Suppressor macrophage treated with lipopolysaccharide for 4 hours (primary cell): ENCODE measurements at places on chromosomes 6 and 20.

DNA sequence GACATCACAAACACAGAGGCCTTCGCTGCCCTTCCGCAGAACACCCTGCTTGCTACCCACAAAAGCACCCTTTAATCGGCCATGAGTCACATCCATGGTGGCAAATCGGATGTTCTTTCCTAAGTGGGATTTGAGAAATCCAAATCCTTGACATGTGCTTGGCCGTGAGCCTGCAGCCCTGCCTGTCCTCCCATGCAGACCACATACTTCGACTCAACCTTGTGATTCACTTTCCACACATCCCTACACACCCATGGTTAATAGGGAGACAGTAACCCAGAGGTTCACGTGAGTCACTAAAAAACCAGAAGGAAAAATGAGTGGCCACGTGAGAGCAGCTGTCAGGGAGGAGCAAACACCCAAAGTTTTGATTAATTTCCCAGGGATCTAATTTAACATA lies 19.4 kb downstream of the RAMACL start:
- DNase-seq: no peak

- DNase-seq: no peak
Observed at GRCh38 chr20:23118144-23118543, 32.0 kb upstream of the CD93 start.

DNA sequence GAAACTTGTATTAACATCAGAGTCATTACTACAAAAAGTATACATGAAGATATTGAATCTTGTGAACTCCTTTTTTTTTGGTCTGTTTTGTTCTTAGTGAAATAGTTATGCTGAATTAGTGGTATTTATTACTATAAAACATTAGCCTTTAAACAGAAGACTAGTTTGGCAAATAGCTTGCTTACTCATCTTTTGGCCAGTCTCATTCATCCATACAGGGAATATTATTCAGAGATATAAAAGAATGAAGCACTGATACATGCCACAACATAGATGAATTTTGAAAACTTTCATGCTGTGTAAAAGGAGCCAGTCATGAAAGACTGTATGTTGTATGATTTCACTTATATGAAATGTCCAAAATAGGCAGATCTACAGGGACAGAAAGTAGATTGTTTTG lies 205.9 kb downstream of the ZFAND3 start:
- no peak for DNase-seq

- DNase-seq: peak; percentile 78
Observed at GRCh38 chr20:5674176-5674660, 76.0 kb upstream of the SHLD1 start.

DNA sequence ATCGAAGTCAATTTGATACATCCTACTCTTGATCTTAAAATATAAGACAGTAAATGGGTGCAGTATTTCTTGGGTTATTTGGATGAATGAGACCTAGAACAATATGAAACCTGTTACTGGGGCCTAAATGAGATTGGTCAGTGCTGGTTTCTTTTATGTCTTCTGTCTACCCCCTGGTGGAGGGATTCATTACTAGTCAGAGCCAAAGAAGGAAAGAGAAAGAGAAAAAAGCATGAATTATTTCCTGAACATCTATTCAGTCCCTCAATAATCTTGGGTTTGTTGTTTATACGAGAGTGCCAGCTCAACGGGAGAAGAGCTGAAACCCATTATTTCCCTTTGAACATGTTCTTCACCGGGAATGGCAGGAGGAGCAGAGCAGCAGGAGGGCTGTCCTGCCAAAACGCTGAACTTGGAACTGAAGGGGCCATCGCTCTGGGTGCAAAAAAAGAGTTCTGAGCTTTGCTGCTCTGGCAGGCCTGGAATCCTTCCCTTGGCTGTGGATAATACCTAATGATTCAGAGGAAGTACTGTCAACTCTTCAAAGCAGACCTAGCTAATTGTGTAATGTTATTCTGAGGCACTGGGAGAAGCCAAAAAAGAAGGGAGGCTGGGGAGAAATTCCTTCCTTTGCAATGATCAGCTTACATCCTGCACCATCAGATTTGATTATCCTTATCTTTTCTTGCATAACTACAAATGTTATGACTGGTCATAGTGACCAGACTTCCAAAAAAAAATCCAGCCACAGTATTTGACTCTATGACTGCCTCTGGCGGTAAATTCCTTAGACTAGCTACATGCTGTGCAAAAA lies 72.0 kb downstream of the BLOC1S5 start:
- peak; percentile 26 for DNase-seq

GRCh38 chr20:48794816-48795457 lies 32.9 kb downstream of the PREX1 start:
- peak; percentile 52 for DNase-seq

DNA sequence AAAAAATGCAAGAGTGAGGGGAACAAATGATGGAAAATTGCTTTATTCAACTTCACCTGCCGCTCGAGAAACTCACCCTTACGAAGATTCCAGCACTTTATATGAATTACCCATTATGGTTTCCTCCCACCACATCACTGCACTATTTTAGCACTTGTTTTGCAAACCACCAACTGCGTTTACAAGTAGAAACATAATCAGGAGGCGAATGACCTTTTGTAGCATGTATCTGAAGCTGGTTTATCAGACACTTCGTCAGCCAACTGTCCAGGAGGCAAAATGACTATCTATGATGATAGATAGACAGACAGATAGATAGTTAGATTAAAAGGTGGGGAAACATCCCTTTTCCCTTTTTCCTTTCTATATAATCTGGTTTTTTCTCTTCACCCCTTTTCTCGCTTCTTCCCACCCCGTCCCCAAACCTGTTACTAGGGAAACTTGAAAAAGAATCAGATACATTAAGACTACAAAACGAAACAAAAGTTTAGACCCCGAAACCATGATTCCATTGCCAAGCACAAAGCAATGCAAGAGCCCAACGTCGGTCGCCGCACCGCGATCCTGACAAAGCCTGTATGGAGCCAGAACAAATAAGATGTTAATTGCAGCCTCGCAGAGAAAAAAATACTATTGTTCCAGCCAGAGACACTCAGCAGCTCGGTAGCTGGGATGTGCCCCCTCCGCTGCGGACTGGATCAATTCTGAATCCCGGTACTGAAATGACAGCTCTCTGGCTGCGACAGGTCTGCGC lies 933 bp upstream of the ADGRB3 start:
- DNase-seq: no peak

GRCh38 chr6:26561533-26562466 lies 23.6 kb downstream of the HMGN4 start:
- no peak for DNase-seq

- no peak for DNase-seq
Observed at GRCh38 chr20:57559289-57559634, 1.6 kb upstream of the PCK1 start.

DNA sequence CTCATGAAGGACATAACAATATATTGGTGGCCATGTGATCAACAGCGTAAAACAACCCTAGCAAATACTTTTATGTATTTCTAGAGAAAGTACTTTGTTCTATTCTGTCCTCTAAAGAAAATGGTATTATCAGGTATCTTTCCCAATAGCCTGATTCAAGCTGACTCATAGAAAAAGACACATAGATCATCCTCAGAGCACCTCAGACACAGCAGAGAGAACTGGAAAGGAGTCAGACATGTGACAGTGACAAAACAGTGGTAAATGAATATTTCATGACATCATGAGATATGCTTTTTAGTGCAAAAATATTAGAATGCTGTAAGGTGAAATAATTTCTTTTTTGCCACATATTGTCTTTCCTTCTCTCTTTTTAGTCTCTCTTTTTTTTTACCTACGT lies 1355.0 kb upstream of the MAP3K7 start:
- no peak for DNase-seq

GRCh38 chr6:157172231-157172701 lies 151.1 kb downstream of the TMEM242 start:
- no peak for DNase-seq

DNA sequence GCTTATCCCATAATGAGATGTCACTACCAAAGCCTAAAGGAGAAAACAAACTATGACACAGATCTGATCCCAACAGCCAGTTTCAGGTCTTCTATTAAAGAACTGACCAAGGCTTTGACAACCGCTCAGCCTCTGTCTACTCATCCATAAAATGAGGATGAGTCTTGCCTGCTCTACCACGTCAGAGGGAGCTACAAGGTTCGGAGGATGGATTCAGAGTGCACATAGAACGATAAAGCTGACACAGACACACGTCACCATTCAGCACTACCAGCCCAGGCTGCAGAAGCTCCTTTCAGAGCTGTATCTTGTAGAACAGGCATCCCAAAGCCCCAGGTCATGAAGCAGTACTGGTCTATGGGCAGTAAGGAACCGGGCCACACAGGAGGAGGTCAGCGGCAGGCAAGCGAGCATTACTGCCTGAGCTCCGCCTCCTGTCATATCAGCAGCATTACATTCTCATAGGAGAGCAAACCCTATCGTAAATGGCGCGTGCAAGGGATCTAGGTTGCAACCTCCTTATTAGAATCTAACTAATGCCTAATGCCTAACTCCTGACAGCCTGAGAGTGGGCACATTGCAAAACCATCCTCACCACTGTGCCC lies 25.1 kb downstream of the KIF16B start:
- no peak for DNase-seq

- no peak for DNase-seq
Observed at GRCh38 chr6:157445277-157446009, 64.5 kb downstream of the ZDHHC14 start.

- DNase-seq: no peak
Observed at GRCh38 chr6:155257796-155258195, 6.0 kb upstream of the CLDN20 start.

GRCh38 chr6:4028051-4028450 lies 50.9 kb downstream of the FAM217A start:
- no peak for DNase-seq

- no peak for DNase-seq
Observed at GRCh38 chr6:38272222-38272621, 367.5 kb downstream of the BTBD9 start.

GRCh38 chr6:41189967-41190366 lies 11.0 kb downstream of the TREML2 start:
- no peak for DNase-seq

DNA sequence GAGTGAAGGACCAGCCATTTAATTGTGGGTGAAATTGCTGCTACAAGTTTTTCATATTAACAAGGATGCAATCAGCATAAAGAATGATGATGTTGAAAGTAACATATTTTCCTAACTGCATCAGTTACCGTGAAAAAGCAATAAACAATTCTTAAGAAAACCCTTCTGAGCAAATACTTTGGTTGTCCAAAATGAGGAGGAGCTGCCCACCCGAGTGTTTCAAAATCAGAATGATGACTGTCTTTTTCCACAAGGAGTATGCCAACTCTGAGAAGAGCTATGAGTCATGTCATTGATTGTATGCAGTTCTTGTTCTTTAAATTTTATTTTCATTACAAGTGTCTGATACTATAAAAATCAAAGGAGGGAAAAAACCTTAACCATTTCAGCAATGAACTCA lies 470.5 kb downstream of the COL12A1 start:
- DNase-seq: no peak

GRCh38 chr6:90003941-90004340 lies 109.7 kb downstream of the GJA10 start:
- no peak for DNase-seq

DNA sequence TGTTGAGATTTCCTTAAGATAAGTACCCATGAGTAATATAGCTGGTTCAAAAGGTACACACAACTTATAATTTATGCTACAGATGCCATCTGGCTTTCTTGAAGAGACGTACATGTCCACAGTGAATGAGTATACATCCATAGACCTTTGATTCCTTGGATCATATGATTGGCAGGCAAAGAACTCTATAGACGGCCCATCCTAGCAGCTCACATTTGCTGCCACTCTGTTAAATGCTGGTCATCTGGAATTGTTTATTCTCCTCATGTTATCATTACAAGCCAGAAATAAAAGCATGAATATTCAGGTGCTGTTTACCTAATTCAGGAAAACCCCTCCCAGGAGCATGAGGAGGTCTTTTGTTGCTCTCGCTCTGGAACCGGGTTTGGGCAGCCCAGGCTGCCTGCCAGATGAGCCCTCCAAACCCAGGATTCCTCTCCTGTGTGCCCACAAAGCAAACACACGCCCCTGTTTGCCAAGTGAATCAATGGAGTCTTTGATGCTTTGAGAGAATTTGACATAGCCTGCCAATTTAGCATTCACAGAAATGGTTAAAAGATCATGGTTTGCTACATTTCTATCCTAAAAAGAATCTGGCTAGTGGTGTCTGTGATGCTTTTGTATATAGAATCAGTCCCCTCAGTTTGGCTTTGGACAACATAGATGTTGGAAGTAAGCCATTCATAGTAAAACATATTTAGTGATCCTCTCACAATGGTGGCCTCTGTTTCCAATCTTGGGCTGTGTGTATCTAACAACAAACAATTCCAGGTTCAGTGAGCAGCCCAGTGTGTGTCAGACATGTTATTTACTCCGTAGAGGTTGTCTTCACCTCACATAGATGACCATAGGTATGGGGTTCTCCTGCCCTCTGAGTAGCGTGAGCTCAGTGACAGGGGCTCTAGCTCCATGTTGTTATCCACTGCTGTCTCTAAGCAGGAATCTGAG lies 17.5 kb upstream of the PLCG1 start:
- DNase-seq: no peak

GRCh38 chr6:30684386-30685156 lies 1.9 kb downstream of the PPP1R18 start:
- DNase-seq: peak; percentile 79

DNA sequence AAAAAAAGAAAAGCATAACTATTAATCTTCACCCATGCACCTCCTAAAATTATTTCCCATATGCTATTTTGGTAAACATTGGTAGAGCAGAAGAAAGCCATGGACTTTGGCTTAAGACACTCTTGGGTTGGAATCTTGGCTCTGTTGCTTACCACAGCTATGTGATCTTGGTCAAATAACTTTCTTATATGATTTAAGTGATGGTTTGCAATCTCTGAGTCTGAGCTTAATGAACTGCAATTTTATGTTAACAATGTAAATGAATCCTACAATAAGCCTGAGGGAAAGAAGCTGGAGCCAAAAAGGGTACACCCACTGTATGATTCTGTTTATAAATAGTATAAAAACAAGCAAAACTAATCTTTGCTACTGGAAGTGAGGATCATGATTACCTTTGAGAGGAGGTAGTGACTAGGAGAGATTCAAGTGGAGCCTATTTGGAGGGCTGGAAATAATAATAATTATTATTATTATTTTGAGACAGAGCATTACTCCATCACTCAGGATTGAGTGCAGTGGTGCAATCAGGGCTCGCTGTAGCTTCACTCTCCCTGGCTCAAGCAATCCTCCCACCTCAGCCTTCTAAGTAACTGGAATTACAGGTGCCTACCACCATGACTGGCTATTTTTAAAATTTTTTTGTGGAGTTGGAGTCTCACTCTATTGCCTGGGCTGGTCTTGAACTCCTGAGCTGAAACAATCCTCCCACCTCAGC lies 34.5 kb downstream of the ABRACL start:
- no peak for DNase-seq

- no peak for DNase-seq
Observed at GRCh38 chr20:16143596-16143995, 429.7 kb downstream of the KIF16B start.

GRCh38 chr20:47358672-47359529 lies 2.4 kb upstream of the ZMYND8 start:
- DNase-seq: peak; percentile 71

DNA sequence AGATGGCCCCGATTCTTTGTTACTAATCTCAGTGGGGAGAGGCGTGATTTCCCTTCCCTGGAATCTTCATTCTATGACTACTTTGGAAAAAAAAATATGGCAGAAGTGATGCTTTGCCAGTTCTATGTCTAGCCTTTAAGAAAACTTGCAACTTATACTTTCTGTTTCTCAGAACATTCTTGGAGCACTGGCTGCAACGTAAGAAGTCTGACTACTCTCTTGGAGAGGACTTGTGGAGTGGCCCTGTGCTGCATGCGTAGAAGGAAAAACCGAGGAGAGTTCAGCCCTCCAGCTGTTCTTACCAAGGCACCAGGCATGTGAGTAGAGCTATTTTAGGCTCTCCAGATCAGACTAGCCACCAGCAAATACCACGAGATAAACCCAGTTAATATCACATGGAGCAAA lies 77.6 kb upstream of the STXBP5 start:
- no peak for DNase-seq
